T-helper 9 cell (primary cell): ENCODE measurements at places on chromosomes 2 and 18.

- DNase-seq: no peak
These were observed 159.2 kb downstream of the FAM210A start for GRCh38 chr18:13566941-13567746.

GRCh38 chr2:19971691-19972090 is 18.2 kb downstream of the WDR35 start:
- no peak for DNase-seq

- no peak for DNase-seq
These were observed 684.6 kb upstream of the FANCL start for GRCh38 chr2:58925676-58926081.

DNA sequence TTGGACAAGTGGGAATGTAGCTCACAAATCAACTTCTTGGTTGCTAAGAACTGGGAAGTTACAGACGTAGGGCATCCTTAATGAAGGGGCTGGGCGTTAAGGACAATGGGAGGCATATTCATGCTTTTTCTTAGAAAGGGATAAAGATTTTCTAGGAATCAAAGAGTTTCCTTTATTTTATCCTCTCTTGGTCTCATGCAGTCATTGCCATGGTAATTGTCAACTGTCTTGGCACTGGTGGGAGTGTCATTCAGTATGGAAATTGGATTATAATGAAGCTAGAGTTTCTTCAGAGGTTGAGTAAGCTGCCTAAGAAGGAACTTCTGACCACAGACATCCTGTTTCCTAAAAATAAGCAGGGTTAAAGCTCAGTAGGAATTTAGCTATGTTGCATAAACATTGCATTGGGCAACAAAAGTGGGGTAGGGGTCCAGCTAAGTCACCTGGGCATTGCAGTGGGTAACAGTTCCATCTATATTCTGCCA is 114.0 kb downstream of the LYPD6B start:
- DNase-seq: no peak

GRCh38 chr2:21032338-21033236 is 11.3 kb downstream of the APOB start:
- DNase-seq: no peak

DNA sequence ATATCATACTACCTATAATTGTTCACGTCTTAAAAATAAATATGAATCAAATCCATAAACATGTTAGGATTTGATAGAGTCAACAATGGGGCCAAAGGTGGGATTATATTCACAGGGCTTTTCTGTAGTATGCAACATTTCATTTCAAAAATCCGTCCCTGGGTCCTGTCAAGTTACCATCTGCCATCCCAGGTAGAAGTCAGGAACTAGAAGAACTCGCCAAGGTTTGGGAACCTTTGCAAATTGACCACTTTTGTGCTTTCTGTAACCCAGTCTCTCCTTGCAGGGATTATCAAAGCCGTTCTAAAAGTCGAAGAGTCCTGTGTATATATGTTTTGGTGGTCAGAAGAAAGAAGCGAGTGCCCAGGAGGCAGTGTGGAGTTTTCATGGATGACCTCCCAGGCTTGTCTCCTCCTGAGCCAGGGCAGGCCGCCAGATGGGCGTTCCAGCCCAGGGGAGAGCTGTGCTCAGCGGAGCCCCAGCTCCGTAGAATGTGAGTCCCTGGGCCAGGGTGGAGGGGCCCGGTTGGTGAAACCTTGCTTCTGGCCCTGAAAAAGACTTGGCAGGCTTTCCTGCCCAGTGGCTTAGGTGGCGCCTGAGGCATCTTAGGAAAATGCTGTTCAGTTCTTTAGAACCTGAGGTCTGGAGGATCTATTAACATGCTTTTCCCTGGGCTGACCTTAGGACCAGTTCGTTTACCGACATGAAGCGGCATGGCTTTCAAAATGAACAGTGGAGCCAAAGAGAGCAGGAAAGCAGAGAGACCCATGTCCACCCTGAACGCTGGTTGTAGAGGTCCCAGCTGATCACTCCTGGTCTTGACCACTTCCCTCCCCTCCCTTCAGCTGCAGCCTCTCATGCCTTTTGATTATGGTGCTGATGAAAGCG is 69.2 kb downstream of the LONRF2 start:
- DNase-seq: no peak

DNA sequence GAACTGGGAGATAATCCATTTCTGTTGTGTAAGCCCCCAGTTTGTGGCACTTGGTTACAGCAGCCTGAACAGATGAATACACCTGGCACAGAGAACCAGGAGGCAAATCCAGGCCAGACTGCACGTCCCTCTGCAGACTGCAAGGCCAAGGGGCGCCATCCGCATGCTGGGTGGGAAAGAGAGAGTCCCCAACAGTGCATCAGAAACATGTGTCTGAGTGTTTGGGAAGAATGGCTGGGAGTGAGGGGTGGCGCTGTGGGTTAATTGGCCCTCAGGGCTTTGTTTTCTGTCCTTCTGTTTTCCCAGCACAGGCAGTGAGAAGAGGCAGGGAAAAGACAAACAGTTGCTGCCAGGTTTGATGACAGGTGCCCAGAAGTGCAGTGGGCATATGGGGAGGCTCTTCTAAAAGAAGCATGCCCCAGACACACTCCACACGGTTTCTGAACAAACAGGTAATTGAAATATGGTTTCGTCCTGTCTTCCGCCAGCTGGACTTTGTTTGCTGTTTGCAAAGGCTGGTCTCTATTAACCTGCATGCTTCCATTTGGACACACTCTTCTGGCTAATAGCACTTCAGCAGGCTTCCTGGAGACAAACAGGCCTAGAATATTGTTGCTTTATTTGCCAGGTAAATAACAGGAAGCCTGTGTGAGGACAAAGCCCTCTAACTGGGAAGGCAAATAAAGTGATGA is 43.4 kb upstream of the SEC11C start:
- no peak for DNase-seq

DNA sequence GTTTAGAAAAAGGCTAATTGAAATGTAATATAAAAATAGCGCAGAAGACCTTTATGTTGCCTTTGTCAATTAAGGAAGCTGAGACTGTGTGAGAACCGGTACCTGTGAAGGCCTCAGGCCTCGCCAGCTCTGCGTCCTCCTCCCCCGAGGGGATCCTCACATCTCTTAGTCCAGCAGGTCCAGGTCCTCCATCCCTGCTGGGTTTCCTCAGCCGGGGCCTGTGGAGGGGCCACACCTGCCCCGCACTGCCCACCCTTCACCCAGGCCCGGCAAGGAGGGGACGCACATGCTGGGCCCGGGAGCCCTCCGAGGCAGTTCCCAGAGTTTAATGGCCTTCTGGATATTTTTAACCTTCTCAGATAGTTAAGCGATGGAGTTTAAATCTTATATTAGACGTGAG is 3.5 kb downstream of the KCNG2 start:
- DNase-seq: no peak

GRCh38 chr2:235507928-235508327 is 14.1 kb downstream of the AGAP1 start:
- no peak for DNase-seq

- no peak for DNase-seq
These were observed 73.2 kb upstream of the NETO1 start for GRCh38 chr18:72940986-72941385.

GRCh38 chr18:25704071-25704470 is 352.1 kb upstream of the ZNF521 start:
- DNase-seq: no peak

GRCh38 chr2:182280118-182280517 is 146.7 kb downstream of the PDE1A start:
- DNase-seq: no peak

GRCh38 chr18:22335731-22336198 is 82.0 kb downstream of the CTAGE1 start:
- DNase-seq: no peak

- no peak for DNase-seq
These were observed 269.5 kb upstream of the ZSWIM2 start for GRCh38 chr2:187118331-187119099.

GRCh38 chr2:190572246-190572645 is 37.7 kb upstream of the NEMP2 start:
- DNase-seq: no peak

DNA sequence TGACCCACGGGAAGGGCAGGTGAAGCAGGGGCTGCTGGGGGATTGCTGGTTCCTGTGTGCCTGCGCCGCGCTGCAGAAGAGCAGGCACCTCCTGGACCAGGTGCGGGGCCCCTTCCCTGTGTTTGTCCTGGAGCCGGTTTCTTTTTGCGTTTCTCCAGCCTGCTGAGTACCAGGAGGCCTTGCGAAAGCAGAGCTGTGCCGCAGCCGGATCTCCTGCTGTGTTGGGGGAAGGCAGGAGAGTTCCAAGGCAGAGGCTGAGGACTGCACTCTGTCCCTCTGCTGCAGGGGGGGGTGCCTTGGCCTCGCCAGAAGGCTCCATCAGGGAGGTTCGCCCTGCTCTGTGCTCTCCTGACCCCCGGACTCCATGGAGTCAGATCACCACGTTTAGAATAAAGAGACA is 2.8 kb downstream of the CAPN10 start:
- no peak for DNase-seq

DNA sequence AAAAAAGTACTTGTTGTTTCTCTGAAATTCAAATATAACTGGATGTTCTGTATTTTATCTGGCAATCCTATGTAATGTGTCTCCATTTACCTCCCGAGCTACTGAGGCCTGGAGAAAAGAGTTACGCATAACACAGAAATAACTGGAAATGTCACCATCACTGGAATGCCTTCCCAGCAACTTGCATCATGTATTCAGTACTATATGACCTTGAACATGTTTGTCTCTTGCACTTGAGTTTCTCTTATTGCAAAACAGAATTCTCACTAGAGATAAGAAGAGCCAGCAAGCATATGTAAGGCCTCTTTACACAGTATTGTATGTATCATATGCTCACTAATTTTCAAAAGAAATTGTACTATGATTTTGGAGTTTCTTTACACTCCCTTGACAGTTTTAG is 99.6 kb upstream of the CTAGE1 start:
- DNase-seq: no peak

DNA sequence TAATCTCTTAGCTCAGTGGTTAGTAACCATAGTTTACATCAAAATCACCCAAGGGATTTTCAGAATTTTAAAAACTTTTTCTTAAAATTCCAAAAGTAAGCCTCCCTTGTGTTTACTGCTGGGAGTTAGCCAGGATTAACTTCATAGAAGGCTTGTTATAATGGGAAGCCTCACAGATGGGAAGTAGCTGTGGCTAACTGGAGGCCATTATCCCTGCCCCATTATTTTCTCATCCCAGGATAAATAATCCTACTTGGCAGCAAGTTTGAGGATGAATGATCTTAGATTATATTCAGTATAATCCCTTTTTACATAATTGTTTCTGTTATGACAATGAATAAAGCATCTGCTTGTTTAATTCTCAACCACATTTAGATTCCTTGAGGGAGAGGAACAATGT is 25.5 kb downstream of the PLEK start:
- DNase-seq: no peak

GRCh38 chr2:26576565-26577441 is 64.4 kb downstream of the CIB4 start:
- DNase-seq: no peak

GRCh38 chr18:55522011-55522410 is 66.0 kb downstream of the TCF4 start:
- no peak for DNase-seq

DNA sequence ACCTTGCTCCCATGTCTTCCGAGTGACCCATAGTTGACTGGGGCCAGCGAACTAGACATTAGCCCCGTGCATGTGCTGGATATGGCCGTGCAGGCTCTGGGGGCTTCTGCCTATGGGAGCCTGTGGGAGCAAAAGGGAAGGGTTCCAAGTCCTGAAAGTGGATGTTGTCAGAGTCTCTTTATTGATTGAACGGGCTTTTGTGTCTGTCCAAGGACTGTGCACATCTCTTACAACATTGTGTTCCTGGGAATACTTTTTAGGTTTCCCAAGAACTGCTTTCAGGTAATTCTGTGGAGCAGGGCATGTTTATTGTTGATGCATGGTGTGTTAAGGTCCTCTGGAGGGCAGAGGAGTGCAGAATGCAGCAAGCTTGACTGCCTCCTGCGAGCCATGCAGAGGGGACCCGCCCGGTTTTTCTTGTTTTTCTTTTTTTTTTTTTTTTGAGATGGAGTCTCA is 5.0 kb downstream of the RNF144A start:
- DNase-seq: no peak

- DNase-seq: peak; percentile 44
These were observed at the start of gene RBMS1 for GRCh38 chr2:160493227-160494028. Gene RBMS1 (minus strand): TSS chr2:160493807. CDS start chr2:160493363, 444 bp downstream.

- no peak for DNase-seq
These were observed 55.5 kb upstream of the HS6ST1 start for GRCh38 chr2:128374001-128374710.

- no peak for DNase-seq
These were observed 1782.1 kb upstream of the CELF4 start for GRCh38 chr18:39347701-39348100.

DNA sequence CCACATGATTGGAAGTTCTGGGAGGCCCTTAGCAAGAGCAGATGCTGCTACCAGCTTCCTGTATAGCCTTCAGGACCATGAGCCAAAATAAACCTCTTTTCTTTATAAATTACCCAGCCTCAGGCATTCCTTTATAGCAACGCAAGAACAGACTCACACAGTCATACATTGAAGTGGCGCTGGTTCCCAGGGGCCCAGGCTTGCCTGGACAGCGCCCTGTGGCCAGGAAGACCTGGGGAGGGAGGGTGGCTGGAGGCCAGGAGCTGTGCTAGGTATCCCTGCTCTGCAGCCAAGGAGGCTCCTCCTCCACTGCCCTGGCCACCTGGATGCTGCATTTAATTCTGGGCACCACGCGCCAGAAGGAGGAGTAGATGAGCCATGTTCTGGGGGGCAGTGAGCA is 98.1 kb downstream of the AGAP1 start:
- DNase-seq: no peak

DNA sequence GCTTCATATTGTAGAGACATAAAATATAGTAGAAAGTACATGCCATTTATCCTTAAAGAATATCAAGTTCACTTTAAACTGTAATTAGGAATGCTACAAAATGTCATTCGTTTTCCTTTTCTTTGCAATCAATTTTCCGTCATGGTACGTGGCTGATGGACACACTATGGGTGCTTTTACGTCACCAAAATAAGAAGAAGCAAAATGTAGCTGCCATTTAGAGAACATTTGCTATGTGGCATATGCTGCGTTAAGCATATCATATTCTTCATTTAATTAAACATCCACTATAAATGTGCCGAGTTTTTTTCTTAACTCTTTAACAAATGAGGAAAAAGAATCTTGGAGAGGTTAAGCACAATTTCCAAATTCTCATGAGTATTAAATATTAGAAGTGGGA is 1358.5 kb upstream of the NXPH2 start:
- DNase-seq: no peak

DNA sequence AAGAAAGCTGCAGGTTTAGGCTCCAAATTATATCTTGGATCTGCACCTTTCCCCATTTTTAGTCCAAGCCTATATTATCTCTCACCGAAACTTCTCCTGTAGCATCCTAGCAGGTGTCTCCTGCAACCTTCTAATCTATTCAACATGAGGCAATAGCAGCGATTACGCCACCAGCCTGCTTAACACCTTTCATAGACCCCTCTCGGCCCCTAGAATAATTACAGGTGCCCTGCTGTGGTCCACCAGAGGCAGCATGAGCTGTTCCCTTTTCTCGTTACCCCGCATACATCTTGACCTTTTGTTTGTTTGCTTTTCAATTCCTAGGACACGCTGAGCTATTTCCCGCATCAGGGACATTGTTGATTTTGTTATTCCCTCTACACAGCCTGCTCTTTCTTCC is 361.9 kb downstream of the CYRIA start:
- DNase-seq: no peak
